ENCODE measurements at places on chromosomes 13 and 19.

GRCh38 chr19:17671906-17672305 is 16.2 kb downstream of the UNC13A start:
- peak; percentile 17 for DNase-seq

- no peak for DNase-seq
These were observed 1.4 kb downstream of the DYRK1B start for GRCh38 chr19:39832341-39833083.

- DNase-seq: no peak
These were observed 53.3 kb downstream of the TEX26 start for GRCh38 chr13:30985637-30986205.

- DNase-seq: no peak
These were observed 1921.2 kb upstream of the PRR20A start for GRCh38 chr13:55219538-55219937.
